GF-D8 (cell line): ENCODE measurements at places on chromosomes 11 and 22.

- DNase-seq: no peak
Observed at GRCh38 chr11:32953700-32954099, 61.1 kb downstream of the QSER1 start.

GRCh38 chr11:78622666-78623065 is 48.0 kb upstream of the NARS2 start:
- no peak for DNase-seq

GRCh38 chr11:101721270-101721669 is 137.5 kb upstream of the TRPC6 start:
- DNase-seq: no peak

GRCh38 chr22:36206255-36206654 is 4.6 kb upstream of the APOL4 start:
- DNase-seq: no peak

GRCh38 chr11:68897441-68897840 is 6.2 kb downstream of the MRPL21 start:
- DNase-seq: no peak

GRCh38 chr11:96073536-96073935 is 149.6 kb upstream of the MTMR2 start:
- no peak for DNase-seq

DNA sequence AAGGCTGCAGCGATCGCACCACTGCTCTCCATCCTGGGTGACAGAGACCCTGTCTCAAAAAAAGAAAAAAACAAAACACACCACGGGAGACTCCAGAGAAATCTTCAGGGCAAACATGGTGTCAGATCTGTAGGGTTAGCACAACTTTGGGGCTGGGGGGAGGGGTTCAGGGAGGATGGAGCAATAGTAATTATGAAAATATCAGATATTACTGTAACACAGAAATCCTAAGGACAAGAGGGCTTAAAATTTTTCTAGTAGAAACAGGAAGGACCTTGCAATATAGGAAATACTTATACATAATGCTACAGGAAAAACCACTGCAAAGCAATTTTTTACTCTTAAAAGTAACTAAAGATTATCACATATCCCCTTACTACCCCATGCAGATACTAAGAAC is 13.8 kb downstream of the EIF4ENIF1 start:
- DNase-seq: no peak

GRCh38 chr11:121448011-121448410 is 4.1 kb upstream of the SORL1 start:
- no peak for DNase-seq

GRCh38 chr11:62755086-62755615 is 1.2 kb upstream of the ZBTB3 start:
- no peak for DNase-seq

GRCh38 chr11:15072551-15073143 is 746 bp upstream of the CALCB start:
- DNase-seq: no peak

GRCh38 chr11:58938398-58938797 is 890 bp upstream of the GLYATL1 start:
- DNase-seq: no peak

DNA sequence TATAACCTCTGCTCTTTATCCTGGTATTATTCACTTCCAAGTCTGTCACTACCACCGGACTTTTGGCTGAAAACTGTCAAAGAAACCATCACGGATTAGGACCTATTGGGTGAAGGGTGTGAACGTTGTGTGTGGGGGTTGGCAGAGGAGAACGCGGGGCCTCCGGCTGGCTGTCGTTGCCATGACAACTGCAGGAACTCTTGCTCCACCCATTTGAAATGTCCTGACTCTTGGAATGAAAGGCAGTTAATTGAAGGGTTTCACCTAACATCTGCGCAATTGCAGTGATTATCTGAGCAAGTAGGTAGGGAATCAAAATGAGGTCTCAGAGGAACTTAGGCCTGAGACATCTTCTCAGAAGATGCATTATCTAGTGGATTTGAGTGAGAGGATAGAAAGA is 60.9 kb upstream of the CLMP start:
- DNase-seq: no peak

- DNase-seq: peak; percentile 98
Observed at GRCh38 chr11:62556108-62556874, 9.7 kb upstream of the AHNAK start.
